NCI-H2081 treated with DMSO at 0.1 percent for 48 hours (cell line): ENCODE measurements at places on chromosomes 4 and X.

DNA sequence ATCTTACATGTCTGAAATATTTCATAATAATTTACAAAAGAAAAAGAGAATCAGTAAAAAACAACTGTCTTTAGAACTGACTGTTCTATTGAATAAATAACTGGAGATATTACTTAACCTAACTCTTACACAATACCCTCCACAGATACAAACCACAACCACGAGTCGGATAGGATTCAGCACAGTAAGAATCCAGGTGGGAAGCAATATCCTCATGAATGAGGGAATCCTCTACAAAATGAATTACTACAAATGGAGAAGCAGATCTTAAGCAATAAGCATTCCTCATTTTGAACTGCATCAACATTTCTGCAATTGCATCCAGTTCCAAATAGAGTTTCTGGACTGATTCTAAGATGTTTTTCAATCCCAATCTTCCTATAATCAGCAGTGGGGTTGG, 227.1 kb downstream of the SH2D1A start:
- no peak for DNase-seq

DNA sequence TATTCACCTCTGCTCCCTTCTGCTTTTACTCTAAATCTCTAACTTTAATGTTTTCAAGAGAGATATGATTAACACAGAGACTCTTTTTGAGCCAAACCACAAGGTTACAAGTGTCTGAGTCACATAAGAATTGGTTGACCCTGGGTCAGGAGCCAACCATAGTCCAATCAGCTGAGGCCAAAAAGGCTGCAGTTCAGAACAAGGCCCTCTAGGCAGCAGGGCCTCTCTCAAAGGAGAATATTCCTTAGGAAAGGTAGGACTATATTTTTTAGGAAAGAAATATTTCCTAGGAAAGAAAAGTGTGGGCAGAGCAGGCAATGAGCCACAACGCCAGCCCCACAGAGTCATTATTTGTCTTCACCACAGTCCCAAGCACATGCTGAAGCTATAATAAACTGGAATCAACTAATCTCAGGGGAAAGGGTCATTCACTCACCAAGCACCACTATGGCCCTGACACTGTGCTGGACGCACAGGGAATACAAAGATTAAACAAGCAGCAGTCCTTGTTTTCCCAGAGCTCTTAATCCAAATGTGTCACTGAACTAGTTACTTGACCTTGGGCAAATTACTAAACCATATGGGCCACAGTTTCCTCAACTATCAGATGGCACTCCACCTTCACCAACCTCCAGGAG, 2.2 kb downstream of the ATP8A1 start:
- DNase-seq, result no peak

DNA sequence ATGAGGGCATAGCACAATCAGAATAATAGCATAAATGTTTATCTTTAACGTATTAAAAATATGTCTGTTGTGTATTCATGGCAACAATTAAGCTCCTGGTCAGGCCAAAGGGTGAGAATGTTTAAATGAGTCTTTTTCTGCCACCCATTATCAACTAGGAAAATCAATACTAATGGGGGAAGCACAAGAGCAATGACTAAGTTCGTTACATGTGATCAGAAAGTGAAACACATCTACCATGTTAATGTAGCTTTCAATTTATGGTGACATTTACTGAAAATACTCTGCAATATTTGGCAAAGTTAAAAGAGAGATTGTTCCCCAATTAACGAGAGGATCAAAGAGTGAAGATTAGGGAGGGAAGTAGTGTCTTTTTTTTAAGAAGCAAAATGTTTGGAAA, 143.7 kb downstream of the NAA11 start:
- DNase-seq, result no peak

- no peak for DNase-seq
Measured at GRCh38 chrX:46326161-46326560, 219.1 kb downstream of the ZNF674 start.

DNA sequence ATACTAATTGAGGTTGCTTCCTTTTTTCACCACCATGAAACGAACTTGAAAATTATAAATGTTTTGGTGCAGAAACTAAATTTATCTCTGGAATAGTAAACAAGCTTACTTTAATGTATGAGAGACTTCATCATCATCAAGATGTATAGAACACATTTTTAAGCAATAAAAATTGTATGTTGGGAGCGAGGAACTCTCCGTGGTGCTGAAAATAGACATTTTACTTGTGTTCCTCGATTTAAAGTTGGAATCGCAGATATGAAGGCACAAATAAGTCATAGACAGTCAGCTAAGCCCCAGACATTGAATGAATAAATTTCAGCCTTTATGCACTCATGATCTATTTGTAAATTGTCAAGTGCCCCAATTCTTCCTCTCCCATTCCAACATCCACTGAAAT, 310.7 kb downstream of the STK32B start:
- DNase-seq, result no peak

DNA sequence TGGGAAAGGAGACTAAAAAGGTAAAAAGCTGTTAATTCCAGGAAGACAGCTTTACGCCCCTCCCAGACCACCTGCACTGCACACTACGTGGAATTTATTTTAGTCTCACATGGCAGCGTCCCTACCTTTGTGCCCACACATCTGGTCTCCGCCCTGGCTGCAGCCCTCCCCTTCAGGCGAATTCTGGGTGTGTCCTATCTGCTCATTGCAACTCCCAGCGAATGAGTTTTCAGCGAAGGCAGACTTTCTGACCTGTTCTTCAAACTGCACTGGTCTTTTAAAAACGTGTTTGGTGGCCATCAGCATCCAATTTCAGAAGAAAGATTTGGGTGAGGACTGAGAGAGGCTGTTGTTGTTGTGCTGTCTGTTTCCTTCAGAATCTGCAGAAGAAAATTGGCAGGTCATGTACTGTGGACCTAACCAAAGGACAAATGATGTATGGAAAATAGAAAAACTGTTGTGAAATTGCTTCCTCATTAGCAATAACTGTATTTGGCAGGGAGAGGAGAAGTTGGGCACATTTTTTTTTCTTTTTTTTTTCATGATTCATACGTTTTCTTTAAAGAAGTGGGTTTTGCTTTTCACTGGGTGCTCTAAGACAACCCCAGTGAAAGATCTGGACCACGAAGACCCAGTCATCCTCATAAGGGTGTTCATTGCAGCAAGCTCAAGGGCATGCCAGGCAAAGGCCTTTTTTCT, 4.2 kb downstream of the TLR8 start:
- no peak for DNase-seq

DNA sequence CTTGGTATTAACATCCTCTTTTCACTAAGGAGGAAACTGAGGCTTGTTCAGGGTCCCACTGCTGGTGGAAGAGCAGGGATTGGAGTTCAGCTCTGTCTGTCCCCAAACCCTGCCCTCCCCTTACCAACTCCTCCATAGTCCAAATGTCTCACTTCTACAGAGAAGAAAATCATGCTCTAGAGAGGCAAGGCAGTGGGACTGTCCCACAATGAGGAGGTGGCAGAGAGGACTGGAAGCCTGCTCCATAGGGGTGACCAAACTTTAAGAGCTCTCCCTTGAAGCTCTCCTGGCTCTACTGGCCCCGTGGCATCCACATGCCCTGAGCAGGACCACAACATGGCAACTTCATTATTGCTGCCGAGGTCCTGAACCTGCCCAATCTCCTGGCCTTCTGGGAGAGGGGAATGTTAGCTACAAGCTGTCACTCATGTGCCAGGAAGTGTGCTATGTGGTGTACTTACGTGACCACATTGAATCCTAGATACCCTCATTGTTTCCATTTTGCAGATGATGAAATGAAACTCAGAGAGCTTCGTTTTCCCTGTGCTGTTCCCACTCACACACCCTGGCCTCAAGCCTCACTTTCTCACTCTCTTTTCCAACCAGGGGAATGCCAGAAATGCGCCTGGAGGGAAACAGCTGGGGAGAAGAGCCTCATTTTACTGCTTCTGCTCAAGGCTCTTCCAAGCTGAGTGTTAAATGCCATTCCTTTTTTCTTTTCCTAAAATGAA, 71.5 kb downstream of the ANAPC4 start:
- no peak for DNase-seq

- peak; percentile 83 for DNase-seq
Measured at GRCh38 chr4:138911909-138912703, 103.5 kb upstream of the NOCT start.

- no peak for DNase-seq
Measured at GRCh38 chrX:154696676-154697045, 43.3 kb upstream of the CTAG2 start.

GRCh38 chr4:141229408-141230101, 8.9 kb downstream of the ZNF330 start:
- no peak for DNase-seq

GRCh38 chrX:45842207-45842925, 641.7 kb upstream of the DIPK2B start:
- DNase-seq, result no peak

GRCh38 chr4:48495941-48496340, 5.9 kb downstream of the ZAR1 start:
- DNase-seq, result no peak
